ENCODE measurements at places on chromosomes 7 and 10.

- peak; percentile 4 for DNase-seq
Measured at GRCh38 chr10:122342293-122343134, 32.0 kb upstream of the PLEKHA1 start.

GRCh38 chr10:75165684-75166622 is 44.6 kb upstream of the VDAC2 start:
- DNase-seq = no peak

DNA sequence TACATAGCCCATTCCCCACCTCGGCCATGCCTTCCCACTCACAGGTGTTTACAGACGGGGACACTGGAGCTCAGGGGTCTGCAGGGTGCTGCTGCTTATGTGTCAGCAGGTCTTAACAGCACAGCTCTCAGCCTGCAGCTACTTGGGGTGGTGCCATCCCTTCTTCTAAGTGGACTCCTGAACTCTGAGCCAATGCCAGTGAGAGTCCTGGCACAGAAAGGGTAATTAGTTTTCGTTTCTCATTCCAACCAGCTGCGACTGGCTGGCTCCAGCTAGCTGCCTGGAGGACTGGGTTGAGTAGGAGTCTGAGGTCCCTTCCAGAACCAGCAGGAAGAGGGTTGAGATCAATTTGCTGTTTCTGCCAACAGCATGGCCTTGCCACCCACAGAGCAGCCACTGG is 88.3 kb upstream of the AGK start:
- DNase-seq = no peak

GRCh38 chr7:51430480-51431086 is 114.0 kb upstream of the COBL start:
- no peak for DNase-seq

DNA sequence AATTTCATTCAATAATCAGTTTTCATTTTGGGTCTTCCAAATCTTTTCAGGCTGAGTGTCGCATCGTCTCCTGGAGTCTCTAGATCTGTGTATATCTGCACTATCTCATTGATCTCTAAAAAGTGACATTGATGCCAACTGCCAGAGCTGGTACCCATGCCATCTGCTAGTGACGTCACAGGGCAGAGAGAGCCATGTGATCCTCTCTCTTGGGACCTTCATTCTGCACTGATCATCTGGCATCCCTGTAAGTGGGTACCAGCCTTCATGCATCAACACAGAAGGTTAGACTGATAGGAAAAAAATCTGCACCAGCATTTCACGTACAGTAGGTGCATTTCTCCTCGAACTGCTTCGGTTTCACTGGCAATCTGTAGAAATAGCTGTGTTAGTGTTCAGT is at the start of gene NEUROD6:
Gene NEUROD6, minus strand, starts transcription at position 124 of the 400 bp plus-strand sequence. CDS start 1,458 bp downstream, outside the sequence.
- DNase-seq = no peak

DNA sequence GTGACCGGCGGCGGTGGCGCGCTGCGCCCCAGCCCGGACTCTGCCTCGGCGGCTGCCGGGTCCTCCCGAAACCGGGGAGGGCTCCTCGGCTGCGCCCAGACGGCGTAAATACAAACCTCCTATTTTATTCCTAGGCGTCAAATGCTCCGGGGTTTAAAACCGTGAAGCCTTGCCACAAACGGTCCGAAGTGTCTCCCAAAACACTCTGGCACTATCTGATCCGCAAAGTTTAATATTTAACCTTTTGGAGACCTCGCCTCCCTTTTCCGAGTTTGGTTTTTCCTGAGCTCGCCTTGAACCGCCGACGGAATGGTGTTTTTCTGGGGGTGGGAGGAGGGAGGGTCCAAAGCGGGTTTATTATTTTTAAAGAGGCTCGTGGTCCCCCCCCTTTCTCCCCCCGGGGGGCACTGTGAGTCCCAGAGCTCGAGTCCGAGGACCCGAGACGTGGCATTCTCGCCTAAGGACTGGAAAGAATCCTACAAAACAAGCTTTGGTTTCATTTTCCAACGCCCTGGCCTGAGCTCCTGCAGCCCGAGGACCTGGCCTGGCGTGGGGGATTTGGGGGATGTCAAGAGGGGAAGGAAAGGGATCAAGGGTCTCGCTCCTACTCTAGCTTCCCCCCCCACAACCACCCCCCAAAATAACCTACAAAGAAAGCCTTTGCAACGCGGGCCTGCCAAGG is 1.8 kb downstream of the TNRC18 start:
- no peak for DNase-seq

GRCh38 chr10:33214174-33214573 is 120.3 kb downstream of the NRP1 start:
- no peak for DNase-seq

GRCh38 chr10:62727934-62728333 is 76.6 kb upstream of the ADO start:
- DNase-seq = no peak

GRCh38 chr7:24971333-24972165 is 8.4 kb downstream of the OSBPL3 start:
- DNase-seq = no peak

DNA sequence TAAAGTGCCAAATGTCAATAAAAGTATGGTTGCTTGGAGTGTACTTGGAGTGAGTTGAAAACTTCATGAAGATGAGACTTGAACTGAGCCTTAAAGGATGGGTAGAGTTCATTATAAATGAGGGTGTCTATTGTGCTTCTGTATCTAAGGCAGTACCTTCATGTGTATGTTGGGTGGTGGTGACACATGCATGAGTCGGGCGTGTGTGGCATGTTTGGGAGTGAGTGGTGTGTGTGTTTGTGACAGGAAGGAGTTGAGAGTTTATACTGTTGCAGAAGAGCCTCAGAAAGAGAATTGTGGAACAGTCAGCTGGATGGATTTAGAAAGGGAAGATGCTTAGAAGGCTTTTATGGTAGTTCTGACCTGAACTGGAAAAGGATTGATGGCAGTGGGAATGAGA is 6.0 kb upstream of the ZRANB1 start:
- no peak for DNase-seq

GRCh38 chr7:23687011-23687410 is 7.0 kb downstream of the FAM221A start:
- DNase-seq = no peak

DNA sequence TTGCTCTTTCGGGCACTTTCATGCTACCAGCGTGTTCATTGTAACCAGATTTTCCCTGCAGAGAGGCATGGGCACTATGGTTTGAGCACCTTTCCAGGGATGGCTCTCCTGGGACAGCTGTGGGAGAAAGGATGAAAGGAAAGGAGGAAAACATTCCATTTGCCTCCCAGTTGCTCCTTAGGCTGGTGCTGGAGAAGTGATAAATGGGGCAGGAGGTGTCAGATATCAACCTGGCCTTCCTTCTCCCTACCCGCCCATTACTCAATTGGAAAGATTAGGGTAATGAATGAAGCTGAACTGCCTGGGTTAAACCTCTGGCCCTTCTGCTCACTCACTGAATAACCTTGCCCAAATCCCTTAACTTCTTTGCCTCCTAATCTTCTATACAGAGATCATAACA is 228.4 kb downstream of the PLXNA4 start:
- no peak for DNase-seq

DNA sequence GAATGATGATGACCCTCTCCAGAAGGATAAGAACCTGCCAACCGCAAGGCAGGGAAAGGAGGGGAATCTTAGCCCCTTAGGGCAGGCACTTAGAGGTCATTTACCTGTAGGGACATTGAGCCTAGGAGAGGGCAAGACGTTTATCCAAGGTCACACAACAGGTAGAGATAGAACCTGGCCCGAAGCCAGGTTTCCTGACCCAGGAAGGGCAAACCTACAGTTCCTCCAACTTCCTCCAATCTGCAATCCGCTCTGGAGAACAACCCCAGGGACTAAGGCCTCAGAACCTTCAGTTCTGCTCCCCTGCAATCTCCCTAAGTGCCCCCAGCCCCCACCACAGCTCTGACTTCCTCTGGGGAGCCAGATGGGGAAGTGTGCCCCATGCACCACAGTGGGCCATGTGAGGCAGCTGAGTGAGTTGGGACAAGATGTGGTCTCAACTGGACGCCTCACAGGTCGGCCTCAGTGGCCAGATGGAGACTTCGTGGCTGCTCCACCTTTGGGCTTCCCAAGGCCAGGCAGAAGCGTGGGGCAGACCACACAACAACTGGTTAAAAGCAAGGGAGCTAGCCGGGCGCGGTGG is 1.4 kb upstream of the PSAP start:
- DNase-seq = no peak

DNA sequence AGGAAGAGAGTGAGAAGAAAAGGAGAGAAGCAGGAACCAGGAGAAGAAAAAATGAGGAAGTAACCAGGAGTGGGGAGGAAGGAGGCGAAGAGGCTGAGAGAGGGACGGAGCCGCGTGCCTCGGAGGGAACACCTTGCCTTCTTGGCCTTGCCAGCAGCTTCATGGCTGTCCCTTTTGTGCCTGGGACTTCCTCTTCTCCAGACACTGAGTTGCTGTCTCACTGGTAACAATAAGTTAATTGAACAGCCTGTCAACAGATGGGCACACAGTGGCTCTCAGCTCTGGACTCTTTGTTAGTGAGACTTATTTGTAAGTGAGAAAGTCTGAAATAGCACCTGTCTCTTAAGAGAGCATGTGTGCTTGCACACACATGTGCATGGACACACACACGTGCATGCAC is 83.2 kb downstream of the GATA3 start:
- DNase-seq = no peak
